ENCODE measurements at places on chromosomes 2 and 18.
A peak's percentile ranks its signal among the peaks of the same experiment; 100 is the strongest.

GRCh38 chr2:148875387-148876051 is 492 bp downstream of the KIF5C start:
- peak; percentile 59 for DNase-seq

DNA sequence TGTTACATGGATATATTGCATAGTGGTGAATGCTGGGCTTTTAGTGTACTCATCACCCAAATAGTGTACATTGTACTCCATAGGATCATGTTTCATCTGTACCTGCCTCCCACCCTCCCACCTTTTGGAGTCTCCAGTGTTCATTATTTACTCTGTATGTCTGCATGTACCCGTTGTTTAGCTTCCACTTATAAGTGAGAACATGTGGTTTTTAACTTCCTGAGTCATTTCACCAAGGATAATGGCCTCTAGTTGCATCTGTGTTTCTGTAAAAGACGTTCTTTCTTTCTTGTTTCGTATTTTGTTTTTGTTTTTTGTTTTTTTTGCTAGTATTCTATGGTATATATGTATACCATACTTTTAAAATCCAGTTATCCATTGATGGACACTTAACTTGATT is 107.5 kb downstream of the MSTN start:
- no peak for DNase-seq

GRCh38 chr2:234116010-234116409 is 65.5 kb downstream of the SPP2 start:
- DNase-seq = no peak

GRCh38 chr2:150095361-150096095 is 391.9 kb downstream of the RND3 start:
- DNase-seq = peak; percentile 7

All from COR-L47 (cell line).